ENCODE measurements at places on chromosomes 1 and 21. TPM values are rescaled to one million over a fixed set of nuclear protein-coding genes. Genes with fewer than 3 reads are reported as not detected.

- DNase-seq, result no peak
Observed at GRCh38 chr1:226309398-226310244, 657 bp upstream of the LIN9 start.

GRCh38 chr1:5953386-5953785 is 38.8 kb downstream of the NPHP4 start:
- DNase-seq, result no peak

DNA sequence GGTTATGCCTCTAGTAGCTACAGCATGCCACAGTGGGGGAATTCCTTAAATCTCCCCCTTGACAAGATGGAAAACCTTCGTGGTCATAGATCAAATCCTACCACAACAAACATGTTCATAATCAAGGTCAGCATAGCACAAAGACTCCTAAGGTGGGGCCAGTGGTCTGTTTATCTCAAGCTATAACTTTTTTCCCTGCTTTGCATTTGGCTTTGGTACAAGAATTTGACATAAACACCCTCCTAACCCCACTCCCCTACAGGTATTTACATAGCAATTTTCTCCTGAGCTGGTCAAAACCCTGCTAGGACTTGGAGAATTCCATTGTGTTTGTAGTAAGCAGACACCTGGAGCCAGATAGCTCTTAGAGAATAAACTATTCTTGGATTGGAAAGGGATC is 58.5 kb downstream of the HIVEP3 start:
- DNase-seq, result no peak

GRCh38 chr1:153488731-153489130 is 28.3 kb upstream of the S100A7 start:
- no peak for DNase-seq

- no peak for DNase-seq
Observed at GRCh38 chr1:51114137-51114536, 12.1 kb downstream of the C1orf185 start.

DNA sequence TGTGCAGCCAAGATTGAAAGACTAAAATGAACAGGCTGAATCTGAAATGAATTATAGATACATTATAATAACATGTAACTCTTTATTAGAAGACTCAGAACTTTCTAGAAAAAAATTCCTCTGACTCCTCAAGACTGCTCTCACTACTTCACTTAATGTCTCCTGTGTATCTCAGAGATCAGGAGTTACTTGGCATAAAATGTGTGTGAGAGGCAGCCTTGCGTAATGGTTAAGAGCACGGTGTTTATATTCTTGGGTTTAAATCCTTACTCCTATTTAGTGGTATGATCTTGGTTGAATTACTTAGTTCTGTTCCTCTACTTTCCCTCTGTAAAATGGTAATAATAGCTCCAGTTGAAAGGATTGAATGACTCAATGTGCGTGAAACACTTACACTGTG is 634.9 kb downstream of the LTN1 start:
- no peak for DNase-seq

- no peak for DNase-seq
Observed at GRCh38 chr1:7209336-7209735, 424.1 kb downstream of the CAMTA1 start.

GRCh38 chr1:168631671-168632400 is 55.4 kb downstream of the XCL1 start:
- DNase-seq, result no peak

GRCh38 chr1:29547300-29547699 is 311.0 kb downstream of the PTPRU start:
- no peak for DNase-seq

GRCh38 chr1:29211086-29212030 is 19.4 kb downstream of the MECR start:
- DNase-seq, result no peak

GRCh38 chr21:29077651-29078090 is 4.2 kb upstream of the CCT8 start:
- no peak for DNase-seq

DNA sequence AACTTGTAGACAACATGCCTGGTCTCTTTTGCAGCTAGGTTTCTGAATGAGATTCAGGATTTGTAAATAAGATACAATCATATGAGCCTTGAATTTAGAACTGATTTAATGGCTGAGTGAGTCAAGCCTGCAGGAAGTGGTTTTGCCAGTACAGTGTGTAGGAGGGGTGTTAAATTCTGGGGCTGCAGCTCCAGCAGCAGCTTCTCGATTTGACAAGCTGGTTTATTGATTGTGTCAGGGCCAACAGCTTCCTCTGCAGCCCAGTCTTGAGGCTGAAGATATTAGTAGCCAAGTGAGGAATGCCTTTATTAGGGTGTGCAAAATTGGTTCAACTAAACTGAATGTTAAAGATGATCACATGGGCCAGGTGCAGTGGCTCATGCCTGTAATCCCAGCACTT is 11.5 kb upstream of the PLA2G5 start:
- DNase-seq, result no peak

DNA sequence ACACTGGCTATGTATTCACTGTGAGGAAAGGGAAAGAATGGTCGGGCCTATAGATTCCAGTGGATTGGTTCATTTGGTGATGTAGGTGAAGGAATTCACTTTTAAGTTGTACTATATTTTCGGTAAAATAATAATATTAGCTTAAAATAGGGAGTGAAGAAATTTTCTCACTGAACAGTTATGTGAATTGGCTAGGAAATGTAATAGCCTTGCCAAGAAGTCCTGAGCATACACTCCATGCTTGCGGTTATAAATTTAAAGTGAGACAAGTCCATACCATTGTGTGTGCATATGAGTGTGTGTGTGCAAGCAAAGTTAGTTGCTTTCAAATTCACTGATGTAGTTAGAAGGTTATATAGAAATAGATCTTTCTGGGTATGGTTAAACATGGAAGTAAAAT is 1651.0 kb downstream of the NCAM2 start:
- no peak for DNase-seq

- DNase-seq, result no peak
Observed at GRCh38 chr1:24912376-24913273, 17.5 kb downstream of the RUNX3 start.

GRCh38 chr1:106564192-106564591 is 492.3 kb upstream of the PRMT6 start:
- no peak for DNase-seq

DNA sequence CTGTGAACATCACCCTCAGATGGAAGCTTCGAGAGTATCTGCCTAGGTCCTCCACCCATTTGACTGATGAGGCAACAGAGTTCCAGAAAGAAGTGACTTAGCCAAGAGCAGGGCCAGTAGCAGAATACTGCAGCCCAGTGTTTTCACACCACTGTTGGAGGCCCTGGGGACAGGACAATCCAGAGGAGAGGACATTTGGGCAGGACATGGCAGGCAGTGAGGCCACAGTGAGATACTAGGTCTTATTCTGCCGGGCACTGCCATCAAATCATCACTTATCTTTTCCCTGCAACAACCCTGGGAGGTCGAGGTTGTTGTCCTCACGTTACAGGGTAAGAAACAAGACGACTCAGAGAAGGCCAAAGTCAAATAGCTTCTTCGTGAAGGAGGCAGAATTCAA is 5.5 kb upstream of the FOXO6 start:
- DNase-seq, result no peak

- DNase-seq, result no peak
Observed at GRCh38 chr1:44827197-44828002, 15.7 kb downstream of the PTCH2 start.

DNA sequence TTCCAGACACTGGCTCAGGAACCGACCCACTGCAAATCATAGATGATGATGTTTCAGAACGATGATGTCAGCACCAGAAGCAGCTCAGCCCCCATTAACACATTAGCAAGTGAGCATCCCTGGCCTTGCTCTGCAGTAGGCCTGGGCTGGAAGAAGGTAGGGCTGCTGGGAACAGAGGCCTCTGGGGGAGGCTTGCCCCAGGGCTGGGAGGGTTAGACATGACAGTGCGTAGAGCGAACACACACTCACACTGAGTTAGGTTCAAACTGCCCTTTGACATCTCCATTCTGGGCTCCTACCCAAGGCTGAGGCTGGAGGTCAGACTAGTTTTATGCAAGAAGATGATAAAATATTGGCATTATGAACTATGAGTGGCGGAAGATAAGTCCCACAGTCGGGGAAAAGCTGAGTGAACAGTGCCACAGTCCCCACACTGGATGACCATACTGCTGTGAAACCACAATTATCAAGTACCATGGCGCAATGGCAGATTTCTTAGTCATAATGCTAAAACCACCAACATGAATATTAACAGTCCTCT is 91.1 kb downstream of the DMRTB1 start:
- DNase-seq, result no peak

DNA sequence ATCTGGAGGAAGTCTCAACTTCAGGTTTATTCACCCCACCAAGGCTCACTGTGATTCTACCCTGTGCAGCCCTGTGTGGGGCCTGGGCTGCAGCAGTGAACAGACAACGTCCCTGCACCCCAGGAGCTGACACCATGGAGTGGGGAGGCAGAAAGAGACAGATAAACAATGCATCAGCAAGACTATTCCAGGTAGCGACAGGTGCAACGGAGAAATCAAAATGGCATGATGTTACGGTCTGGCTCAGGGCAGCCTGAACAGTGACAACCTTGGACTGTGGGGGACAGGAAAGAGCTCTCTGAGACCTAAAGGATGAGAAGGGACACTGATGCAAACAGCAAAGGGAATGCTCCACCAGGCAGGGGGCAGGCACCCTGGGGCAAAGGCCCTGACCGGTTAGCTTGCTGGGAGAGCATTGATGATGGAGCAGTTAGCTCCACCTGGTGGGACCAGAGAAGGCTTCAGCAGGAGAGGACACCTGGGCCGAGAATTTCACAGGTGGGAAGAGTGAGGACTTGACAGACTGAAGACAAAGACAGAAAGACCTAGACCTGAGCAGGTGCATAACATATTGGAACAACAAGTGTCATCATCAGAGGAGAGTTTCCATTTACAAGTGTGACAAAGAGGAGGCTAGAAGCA is 589.9 kb downstream of the MATN1 start:
- DNase-seq, result no peak

GRCh38 chr1:241947354-241947753 is 10.2 kb upstream of the BECN2 start:
- DNase-seq, result no peak

- no peak for DNase-seq
Observed at GRCh38 chr1:117493906-117494305, 111.9 kb upstream of the TENT5C start.

GRCh38 chr21:36166705-36167104 is 10.1 kb downstream of the DOP1B start:
- no peak for DNase-seq

DNA sequence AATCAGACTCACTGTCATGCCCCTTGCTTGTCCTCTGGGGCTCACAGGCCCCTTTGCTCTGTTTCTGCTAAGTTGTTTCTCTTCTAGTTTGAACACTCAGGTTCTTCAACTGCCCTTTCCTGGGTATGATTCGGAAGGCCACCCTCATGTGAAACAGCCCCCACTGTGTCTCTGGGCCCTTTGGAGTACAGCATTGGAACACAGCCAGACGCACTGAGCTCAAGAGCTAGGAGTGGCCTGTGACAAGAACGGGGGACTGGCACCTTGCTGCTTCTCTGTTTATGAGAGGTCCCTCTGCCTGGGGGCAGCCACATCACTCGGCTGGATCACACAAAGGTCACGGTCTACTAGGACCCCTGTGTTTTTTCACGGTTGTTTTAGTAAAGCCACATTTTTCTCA is 114.4 kb upstream of the ZC3H12A start:
- DNase-seq, result no peak

GRCh38 chr1:245211035-245211749 is 56.4 kb downstream of the KIF26B start:
- DNase-seq, result no peak

GRCh38 chr1:208747979-208748378 is 503.8 kb upstream of the PLXNA2 start:
- DNase-seq, result no peak

DNA sequence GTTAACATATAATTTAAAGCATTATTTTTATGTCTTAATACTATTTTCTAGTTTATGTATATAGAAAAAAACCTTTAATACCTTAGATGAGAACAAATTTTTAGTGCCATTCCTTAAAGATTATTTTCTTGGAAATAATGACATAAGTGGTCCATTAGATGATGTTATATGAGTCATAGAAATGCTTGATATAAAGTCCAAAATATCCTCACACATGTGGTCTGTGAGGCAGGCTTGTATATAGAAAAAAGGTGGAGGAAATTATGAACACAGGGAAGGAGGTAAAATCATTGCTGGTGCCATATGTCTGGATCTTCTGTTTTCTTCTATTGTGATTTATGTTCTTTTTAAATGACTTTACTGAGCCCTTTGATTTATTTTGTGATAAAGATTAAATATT is 79.3 kb downstream of the MAP3K7CL start:
- DNase-seq, result no peak

- DNase-seq, result no peak
Observed at GRCh38 chr1:214840356-214840755, 237.4 kb downstream of the CENPF start.

GRCh38 chr1:150516050-150516591 is 569 bp downstream of the FALEC start:
- no peak for DNase-seq

- no peak for DNase-seq
Observed at GRCh38 chr1:51168266-51168845, 66.3 kb downstream of the C1orf185 start.

DNA sequence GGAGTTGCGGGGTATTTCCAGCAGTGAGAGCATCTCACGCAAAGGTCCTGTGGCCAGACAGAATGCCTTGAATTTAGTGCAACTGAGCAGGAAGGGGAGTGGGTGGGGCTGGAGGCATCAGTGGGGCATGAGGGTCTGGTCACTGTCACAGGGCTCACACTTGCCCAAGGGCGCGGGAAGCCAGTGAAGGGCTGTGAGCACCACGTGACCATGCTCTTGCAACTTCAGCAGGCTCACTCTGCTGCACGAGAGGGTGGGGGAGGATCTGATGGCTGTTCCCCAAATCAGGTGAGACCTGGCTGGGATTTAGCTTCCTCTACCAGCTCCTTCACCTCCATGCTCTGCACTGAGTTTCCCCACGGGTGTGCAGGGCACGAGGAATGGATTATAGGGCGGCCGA is 64.2 kb downstream of the PGBD5 start:
- no peak for DNase-seq

DNA sequence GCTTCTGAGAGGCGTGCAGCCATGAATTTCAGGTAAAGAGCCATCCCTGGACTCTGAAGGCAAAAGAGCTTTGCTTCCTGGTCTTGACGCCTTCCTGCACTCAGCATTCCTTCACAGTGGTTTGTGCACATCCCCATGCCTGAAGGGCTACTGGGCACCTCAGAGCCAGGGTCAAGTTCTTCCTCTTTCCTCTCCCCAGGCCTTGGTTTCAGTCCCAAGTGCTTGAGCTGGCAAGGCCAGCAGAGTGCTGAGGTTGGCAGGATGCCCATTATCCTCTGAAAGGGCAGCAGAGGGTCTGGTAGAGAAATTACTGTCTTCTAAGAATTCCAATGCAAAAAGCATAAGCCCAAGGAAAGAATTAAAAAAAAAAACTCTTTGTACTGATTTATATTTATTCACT is 1064.9 kb downstream of the TTLL7 start:
- DNase-seq, result no peak

The RHCE gene
- total RNA-seq, result not detected

The CYP4A22 gene
- total RNA-seq, result not detected

The JAM2 gene
- total RNA-seq, result 2.1 TPM

The RHEX gene
- 34.8 TPM for total RNA-seq

The NLRP3 gene
- total RNA-seq, result 0.44 TPM

The ORC1 gene
- total RNA-seq, result 3.2 TPM

The DNALI1 gene
- not detected for total RNA-seq

The PLEKHO1 gene
- total RNA-seq, result 195 TPM

The PRR9 gene
- not detected for total RNA-seq

The S100A3 gene
- not detected for total RNA-seq

The ARHGAP30 gene
- 158 TPM for total RNA-seq
